ENCODE measurements at places on chromosomes 11 and 22.

GRCh38 chr11:122307476-122308035, 191.5 kb upstream of the BLID start:
- no peak for DNase-seq

DNA sequence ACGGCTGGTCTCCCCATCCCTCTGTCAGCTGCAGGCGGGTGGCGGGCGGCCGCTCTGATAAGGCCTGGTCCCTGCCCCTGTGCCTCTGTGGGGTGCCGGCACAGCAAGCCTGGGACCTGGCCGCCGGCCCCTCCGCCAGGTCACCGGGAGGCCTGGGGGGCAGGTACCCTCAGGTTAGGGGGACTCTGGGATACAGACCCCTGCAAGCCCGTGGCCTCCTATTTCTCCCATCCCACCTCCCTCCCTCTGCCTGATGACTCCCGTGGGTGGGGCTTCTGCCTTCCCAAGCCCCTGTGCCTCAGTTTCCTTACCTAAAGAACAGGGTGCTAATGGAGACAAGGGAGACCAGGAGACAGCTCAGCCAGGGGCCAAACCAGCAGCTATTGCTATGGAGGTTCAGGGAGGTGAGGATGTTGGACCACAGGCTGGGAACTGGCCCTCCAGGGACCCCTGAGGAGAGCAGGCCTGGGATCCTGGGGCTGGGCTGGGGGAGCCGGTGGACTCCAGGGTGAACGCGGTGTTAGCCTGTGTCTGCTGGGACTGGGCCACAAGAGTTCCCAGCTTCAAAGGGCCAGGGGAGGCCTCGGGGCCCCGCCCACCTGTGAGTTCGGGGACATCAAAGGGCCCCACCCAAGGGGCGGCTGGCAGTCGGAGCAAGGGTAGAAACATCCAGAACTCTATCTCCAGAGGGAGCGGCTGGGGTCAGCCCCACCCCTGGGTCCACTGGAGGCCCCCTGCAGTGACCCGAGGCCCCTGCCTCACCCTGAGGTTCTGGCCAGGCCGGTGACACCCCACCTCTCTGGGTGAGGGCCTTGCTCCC, 32.0 kb upstream of the TH start:
- DNase-seq, result peak; percentile 14

GRCh38 chr11:42234451-42234951, 775.0 kb upstream of the LRRC4C start:
- DNase-seq, result no peak

DNA sequence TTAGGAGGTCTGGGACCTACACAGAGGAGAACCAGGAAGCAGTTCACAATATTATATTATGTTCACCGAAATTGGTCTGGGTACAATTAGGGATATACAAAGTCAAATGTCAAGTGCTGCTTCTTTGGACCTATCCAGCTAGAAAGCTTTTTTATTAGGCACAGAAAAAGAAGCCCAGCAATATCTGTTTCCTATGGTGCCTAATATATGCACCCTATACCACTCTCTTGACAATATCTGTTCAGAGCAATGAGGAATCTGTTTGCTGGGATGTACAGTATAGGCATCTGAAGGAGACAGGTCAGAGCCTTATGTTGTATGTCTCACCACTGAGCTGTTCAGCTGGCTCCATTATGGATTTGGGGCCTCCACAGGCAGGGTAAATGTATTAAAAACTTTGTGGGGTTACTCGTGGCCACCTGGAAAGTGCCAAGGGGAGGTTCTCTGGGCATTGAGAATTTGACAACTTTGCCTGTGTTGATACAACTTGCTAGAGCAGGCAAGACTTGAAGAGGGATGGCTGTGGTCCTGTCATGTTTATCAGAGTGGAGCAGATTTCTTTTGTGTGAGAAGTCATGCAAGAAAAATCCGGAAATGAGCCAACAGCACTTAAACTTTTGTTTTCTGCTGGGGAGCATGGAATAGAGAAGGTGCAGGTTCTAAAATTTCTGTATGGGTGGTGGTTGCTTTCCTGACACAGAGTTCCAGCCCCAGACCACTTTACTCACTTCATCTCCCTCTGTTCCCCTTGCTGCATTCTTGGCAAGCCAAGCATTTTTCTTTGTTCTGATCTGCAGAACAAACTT, 10.1 kb downstream of the STIM1 start:
- DNase-seq, result no peak

- no peak for DNase-seq
Observed at GRCh38 chr22:46089426-46090035, 60.8 kb upstream of the PPARA start.

DNA sequence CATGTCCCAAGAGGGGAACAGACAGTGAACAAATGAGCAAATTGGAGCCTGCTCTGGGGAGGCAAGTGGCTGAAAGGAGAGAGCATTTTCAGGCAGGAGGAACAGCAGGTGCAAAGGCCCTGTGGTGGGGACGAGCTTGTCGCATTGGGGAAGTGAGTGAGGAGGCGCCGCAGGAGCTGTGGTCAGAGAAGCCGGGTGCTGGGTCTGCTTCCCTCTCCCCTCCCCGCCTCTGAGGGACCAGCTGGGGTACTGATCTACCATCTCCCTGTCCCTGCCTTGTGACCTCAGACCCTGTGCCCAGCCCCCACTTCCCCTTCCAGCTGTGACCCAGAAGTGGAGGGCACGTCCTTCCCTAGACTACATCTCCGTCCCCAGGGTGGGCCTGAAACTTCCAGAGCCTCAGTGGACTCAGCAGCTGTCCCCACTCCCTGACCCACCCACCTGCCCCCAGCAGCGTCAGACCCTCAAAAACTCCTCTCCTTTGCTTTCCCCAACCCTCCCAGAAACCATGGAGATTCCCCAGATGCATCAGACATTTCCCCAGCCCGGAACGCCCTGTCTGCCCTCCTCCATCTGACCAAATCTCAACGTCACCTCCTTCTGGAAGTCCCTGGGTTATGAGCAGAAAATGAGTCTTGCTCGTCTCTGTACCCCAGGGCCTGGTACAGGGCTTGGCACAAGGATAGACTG, 19.7 kb upstream of the PDGFB start:
- no peak for DNase-seq

- no peak for DNase-seq
Observed at GRCh38 chr22:28869736-28870135, 13.6 kb upstream of the ZNRF3 start.

GRCh38 chr11:100356035-100356434, 331.1 kb upstream of the ARHGAP42 start:
- no peak for DNase-seq

DNA sequence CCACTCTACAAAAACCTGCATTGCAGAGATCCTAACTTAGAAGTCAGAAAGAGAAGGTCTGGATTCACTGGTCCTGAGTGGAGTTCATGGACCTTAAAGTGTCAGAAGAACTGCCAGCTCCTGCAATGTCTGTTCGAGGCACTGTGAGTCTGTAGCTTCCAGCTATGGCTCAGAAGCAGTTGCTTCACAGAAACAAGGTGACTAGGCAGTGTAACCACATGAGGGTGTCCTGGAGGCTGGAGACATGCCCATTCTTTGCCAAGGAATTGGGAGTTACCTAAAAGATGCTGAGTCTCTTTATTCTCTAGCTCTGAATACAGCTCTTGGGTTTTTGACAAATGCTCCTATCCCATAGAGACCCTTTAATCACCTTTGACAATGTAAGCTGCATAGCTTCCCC, 130.5 kb downstream of the SPON1 start:
- no peak for DNase-seq

DNA sequence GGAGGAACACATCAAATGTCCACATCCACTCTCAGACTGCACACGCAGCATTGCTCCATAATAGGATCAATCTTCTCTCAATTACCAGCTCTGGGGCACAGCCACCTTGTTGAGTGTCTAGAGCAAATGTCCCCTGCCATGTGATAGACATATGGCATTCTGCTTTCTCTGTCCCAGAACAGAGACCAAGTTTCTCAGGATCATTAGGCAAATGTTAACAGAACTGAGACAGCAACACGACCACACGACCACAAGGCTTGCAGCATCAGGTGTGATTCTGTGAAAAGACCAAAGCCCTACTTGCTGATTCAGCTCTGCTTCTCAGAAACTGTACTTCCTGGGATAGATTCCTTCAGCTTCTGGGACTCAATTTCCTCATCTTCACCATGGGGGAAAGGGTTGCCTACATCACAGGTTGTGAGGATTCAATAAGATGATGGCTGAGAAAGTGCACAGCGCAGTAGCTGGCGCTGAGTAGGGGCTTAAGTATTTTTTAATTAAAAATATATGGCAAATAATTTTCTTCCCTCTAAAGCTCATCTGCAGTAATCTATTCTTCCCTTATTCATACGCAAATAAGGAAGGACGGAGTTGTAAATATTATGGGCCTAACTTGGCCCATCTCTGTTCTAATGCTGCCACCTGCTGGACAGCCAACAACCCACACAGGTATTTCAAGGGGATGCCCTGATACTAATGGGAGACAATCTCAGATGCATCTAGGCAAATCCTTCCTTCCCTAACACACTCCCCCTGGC, 54.3 kb upstream of the USP47 start:
- DNase-seq, result peak; percentile 66

DNA sequence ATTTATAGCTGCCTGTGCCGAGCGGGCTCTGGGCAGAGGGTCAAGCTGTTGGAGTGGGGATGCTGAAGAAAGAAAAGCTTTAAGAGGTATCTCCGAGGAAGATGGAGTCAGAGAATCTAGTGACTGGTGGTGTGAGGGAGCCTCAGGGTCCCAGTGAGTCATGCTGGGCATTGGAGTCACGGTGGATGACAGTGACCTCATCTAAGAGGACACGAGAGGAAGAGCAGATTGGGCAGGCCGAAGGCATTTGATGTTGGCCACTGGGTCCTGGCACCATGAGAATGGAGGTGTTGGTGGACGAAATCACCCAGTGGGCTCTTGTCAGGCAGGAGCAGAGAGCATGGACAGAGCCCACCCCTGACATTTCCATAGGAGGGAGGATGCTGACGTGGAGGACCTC, 68.4 kb downstream of the TBC1D22A start:
- no peak for DNase-seq

DNA sequence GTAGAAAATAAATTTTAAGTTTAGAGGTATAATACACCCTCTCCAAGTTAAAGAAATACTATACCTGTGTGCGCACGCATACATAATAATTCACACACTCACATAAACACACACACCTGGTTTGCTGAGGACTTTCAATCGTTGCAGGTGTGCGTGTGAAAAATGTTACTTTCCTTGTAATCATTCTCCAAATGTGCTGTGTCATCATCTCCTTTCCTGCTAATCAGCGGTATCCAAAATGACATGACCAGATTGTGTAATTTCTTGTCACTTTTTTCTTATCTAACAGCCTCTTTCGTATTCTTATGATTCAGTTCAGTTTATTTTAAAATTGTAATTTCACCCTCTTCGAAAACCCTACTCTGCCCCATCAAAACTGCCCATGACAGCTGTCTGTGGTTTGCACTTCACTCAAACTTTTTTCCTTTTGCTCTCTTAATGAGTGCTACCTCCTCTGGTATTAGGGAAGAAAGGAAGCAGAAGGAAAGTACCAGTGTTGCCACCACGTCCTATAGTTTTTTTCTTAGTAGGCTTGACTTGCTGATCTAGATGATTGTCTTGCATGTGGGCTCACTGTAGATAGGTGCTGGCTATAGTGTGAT, 651.2 kb downstream of the CNTN5 start:
- DNase-seq, result no peak

GRCh38 chr11:103696123-103696522, 340.3 kb upstream of the DDI1 start:
- no peak for DNase-seq

DNA sequence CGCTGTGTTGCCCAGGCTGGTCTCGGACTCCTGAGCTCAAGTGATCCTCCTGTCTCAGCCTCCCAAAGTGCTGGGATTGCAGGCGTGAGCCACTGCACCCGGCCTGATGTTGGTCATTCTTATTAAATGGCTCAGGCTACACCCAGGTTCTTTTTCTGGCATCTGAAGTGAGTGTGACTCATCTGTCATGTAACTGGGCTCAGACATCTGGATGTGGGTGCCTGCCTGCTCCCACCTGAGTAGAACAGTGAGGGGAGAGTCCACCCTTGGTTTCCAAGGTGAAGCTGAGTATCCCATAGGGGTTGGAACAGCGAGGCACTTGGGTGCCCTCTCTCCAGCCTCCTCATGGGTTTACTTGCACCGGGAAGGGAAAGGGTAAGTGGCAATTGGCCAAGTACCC, 36.7 kb upstream of the EIF3D start:
- DNase-seq, result no peak

DNA sequence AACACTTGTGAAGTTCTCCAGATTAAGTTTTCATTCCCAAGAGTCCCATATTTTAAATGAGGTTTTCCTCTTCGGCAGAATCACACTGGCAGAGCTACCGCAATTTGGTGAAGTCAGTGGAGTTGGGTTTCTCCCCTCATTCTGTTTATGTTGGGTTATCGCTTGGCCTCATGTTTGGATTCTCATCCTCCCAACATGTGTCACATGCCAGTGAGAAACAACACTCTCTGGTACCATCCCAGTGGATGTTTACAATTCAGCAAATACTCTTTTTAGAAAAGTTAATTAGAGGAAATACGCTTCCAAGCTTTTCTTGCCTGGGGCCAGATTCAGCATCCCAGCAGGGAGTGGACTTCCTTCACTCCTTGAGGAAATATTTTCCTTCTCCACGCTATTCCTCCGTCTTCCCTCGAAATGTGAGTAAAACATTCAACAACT, 2.1 kb downstream of the PAMR1 start:
- DNase-seq, result no peak

DNA sequence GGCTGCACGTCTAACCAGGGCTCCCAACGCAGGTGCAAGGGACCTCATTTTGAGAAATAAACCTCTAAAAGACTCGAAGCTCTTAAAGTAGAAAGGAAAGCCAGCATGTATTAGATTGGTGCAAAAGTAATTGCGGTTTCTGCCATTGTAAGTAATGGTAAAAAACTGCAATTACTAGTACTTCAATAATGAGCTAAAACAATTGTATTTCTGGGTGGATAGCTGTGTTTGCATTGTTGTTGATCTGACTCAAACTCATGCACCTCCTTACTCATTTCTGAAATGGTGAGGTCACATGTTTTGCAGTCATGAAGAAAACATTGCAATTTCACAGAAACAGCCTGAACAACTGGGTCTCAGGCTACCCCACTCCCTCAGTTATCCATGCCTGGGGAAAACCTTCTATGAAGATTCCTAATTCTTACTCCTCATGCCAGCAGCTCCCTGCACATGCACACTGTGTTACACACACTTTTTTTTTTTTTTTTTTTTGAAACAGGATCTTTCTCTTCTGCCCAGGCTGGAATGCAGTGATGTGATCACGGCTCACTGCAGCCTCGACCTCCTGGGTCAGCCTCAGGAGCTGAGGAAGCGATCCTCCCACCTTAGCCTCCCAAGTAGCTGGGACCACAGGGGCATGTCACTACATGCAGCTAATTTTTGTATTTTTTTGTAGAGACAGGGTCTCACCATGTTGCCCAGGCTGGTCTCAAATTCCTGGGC, 24.6 kb downstream of the VWCE start:
- no peak for DNase-seq

All from activated T-cell treated with anti-CD3 and anti-CD28 coated beads, Interleukin-2, amount 50 U/mL, for 1 hour (primary cell).